ENCODE measurements at places on chromosomes 6 and 20.

GRCh38 chr6:30555816-30556065, 548 bp downstream of the GNL1 start:
- no peak for DNase-seq

DNA sequence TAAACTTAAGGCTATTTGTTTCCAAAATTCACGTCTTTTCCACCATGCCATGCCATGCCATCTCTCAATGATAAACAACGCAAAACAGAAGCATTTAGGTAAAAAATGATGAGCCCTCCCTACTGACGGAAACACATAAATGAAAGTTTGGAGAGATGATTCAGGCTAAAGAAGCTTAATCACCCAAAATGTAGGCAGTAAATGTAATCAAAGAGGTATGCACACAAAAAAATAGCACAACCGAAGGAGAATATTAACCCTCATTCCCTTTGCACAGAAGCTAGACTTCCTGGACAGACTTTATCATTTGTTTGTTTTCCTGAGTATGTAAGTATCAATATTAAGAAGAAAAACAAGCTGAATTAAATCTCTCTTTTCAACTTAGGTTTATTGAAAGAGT, 28.8 kb downstream of the DCDC2 start:
- DNase-seq, result no peak

GRCh38 chr6:2353412-2354137, 108.2 kb upstream of the GMDS start:
- DNase-seq, result peak; percentile 39

- peak; percentile 83 for DNase-seq
Observed at GRCh38 chr6:99349171-99350141, at the start of gene FAXC. Gene FAXC (minus strand): TSS chr6:99349674. CDS start chr6:99349372, 302 bp downstream.

- DNase-seq, result peak; percentile 95
Observed at GRCh38 chr6:21185861-21186478, 407.6 kb upstream of the SOX4 start.

GRCh38 chr6:125748406-125749172, 843 bp upstream of the HEY2 start:
- peak; percentile 60 for DNase-seq

DNA sequence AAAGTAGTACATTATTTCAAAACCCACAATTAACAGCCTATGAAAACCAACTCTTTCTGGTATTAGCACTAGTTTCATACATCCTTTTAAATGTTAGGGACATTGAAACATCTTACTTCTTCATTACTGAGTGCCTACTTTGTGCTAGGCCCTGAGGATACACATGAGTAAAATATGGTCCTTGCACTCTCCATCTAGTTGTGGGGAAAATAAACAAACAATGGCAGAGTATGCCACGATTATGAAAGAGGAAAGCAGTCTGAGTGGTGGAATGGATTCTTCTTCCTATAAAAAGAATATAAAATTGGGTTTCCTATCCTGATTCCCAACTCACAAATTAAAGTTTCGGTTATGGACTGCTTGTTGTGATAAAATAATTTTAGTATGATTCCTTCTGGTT, 84.9 kb downstream of the ATXN1 start:
- no peak for DNase-seq

DNA sequence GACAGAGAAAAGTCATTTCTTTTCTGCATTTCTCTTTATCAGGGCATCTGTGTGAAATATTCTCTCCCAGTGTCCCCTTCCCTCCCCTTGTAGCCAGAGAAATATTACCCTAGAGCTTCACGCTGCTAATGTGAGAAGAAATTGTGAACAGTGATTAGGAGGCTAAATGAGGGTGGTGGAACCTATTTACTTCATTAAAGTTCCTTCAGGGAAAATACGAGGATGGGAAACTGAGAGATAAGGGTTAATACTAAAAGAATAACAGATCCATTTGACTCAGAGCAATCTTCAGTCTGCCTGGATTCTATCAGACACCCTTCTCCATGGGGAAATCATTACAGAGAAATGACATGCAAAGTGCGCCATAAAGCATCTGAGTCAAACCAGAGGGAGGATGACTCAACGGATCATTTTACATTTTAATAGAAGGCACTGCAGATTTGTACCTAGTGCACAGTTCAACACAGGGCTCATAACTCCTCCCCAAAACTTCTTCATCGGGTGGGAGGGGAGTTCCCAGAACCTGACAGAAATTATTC, 131.3 kb downstream of the GJA10 start:
- DNase-seq, result no peak

DNA sequence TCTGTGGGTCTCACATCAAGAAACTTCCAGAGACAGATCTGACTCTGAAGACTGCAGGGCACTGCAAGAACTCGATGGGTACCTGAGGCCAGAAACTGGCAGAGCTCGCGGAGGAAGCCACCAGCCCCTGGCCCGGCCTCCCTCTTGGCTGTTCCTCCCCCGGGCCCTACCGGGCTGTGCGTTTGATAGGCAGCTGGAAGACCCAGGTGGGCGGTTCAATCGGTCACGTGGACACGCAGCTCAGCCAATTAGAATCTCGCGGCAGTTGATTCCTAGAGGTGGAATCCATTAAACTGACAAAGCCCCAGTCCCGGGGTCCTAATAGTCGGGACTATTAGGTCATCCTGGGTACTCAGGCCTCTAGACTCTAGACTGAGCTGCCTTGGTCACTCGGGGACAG, 154.2 kb upstream of the PROKR2 start:
- DNase-seq, result no peak

DNA sequence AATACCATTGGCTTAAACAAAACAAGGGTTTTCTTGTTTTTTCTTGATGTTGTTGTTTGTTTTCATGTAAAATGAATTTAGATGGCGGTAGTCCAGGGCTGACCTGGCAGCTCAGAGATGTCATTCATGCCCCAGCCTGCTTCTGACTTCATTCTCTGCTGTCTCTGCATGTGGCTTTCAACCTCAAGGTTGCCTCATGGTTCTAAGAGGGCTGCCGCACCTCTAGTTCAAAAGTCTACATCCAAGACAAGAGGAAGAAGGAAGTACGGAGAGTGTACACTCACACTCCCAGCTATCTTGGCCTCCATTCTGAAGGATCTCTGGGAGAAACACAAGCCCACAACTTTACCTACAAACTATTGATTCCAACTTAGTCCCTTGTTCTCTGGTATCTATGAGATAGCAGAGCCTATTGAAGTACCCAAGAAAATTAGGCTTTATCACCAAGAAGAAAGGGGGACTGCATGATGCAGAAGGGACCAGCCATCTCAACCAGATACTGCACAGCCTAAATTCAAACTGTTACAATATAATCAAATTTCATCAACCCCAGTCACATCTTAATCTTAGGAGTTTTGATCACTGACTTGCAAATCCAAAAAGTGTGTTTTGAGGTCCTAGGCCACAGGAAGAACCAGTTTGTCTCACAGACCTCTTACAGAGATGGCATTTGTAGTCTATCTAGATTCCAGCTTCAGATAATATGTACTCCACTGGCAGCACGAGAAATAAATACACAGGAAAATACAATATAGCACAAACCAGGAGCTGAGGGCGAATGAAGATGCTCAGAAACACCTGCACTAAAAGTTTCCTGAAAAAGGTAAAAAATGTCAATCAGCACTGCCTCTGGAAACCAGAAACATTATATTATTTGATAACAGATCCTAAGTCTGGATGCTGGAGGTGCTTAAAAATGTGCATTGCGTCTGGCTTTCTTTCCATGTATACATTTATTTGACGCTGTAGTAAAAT, 866 bp upstream of the BTN3A3 start:
- DNase-seq, result no peak

- no peak for DNase-seq
Observed at GRCh38 chr6:87274660-87275274, 47.6 kb upstream of the SMIM8 start.

DNA sequence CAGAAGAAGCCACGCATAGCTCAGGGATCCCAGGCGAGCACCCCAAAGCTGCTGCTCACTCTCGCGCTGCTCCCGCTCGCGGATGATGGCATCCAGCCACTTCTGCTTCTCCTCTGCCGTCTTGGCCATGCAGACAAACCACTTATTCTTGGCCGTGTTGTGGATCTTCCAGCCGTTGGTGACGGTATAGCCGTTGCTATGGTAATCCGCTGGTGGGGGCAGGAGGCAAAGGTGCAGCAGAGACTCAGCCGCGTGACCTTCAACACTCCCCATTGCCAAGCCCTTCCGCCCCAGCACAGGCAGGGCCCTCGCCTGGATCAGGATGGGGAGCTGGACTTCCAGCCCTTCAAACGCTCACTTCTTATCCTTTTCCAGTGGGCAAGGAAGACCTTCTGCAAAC, 136.9 kb downstream of the PREX1 start:
- no peak for DNase-seq

GRCh38 chr6:87543696-87544473, 45.9 kb downstream of the RARS2 start:
- DNase-seq, result no peak

GRCh38 chr6:43989581-43990146, 137.6 kb downstream of the MRPL14 start:
- DNase-seq, result no peak

DNA sequence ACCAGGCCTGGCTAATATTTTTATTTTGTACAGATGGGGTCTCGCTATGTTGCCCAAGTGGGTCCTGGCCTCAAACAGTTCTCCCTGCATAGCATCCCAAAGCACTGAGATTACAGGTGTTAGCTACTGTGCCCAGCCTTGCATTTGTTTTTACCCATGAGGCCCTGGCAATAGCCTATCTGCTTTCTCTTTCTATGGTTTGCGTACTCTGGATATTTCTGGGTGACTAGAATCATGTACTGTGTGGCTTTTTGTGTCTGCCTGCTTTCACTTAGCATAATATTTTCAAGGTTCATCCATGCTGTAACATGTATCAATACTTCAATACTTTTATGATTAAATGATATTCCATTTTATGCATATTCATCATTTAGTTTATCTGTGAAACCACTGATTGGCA, 451.7 kb downstream of the GRIK2 start:
- DNase-seq, result no peak

- no peak for DNase-seq
Observed at GRCh38 chr6:143160015-143160414, 99.3 kb downstream of the AIG1 start.

DNA sequence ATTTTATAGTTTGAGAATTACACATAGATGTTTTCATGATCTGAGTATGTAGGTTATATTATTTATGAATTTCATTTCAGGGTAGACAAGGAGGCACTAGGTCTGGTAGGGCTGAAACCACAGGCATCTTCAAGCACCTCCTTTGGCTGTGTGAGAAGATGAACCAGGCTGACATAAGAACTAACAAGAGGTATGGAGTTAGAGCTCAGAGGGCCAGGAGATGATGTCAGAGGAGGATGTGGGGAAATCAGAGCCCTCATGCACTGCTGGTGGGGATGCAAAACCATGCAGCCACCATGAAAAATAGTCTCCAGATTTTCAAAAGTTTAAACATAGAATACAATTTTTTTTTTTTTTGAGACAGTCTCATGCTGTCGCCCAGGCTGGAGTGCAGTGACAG, 13.6 kb upstream of the RIPOR3 start:
- DNase-seq, result no peak

GRCh38 chr6:159468994-159469393, 224.0 kb downstream of the SOD2 start:
- DNase-seq, result no peak

- DNase-seq, result no peak
Observed at GRCh38 chr6:41503827-41504465, 42.2 kb upstream of the FOXP4 start.

- DNase-seq, result no peak
Observed at GRCh38 chr6:42805297-42805861, 23.5 kb downstream of the BICRAL start.

GRCh38 chr6:35599761-35600658, 87.3 kb upstream of the TULP1 start:
- DNase-seq, result no peak

DNA sequence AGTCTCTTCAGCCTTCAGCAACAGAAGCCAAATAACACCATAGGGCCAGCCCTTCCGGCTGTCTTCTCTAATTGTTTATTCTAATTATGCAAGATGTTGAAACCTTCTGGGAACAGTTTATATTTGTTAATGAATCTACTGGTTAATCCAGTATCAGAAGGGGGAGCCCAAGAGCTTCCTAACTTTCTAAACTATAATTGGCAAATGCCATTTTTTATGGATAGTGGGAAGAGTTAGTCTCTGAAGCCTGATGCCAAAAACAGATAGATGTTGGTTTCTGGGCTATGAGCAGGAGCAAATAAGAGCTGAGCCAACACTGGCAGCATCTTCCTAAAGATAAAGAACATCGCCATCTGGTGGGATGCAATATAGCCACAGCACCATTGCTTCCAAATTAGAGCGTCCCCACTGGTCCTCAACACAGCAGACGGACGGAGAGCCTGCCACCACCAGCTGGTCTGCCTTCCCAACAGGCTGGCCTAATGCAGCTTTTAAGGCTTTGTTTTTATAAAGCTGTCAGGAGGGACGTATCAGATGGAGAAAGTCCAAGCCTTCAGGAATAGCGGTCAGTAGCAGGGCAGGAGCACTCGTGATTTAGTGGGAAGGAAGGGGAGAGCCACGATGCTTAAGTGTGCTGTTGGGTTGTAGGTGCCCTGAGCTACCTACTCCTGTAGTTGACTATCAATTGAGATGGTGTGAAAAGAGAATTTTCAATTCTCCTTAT, 118.8 kb downstream of the RALGAPA2 start:
- DNase-seq, result peak; percentile 98

DNA sequence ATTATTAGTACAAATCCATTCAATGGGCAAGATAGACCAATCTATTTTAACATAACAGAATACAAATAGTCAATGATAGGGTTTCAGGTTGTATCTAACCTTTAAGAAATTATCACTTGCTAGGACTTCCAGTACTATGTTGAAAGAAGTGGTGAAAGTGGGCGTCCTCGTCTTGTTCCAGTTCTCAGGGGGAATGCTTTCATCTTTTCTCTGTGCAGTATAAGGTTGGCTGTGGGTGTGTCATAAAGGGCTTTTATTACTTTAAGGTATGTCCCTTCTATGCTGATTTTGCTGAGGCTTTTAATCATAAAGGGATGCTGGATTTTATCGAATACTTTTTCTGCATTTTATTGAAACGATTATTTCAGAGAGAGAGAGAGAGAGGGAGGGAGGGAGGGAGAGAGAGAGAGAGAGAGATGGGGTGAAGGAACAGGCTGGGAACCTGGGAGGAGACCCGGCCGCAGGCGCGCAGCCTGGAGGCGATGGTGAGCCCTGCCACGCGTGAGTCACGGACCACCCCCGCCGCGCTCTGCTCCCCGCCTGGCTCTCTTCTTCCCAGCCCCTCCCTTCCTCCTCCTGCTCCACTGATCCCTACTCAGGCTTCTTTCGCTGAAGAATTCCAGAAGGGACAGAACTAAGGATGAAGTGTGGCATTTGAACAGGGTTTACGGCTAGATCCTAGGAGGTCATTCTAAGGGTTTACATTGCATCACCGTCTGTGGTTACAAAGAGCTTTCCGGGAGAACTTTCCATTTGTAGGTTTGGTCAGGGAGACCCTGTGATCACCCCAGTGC, 45.5 kb upstream of the HLA-E start:
- DNase-seq, result no peak
